Cardiac fibroblast (primary cell): ENCODE measurements at places on chromosomes 6 and 20.

DNA sequence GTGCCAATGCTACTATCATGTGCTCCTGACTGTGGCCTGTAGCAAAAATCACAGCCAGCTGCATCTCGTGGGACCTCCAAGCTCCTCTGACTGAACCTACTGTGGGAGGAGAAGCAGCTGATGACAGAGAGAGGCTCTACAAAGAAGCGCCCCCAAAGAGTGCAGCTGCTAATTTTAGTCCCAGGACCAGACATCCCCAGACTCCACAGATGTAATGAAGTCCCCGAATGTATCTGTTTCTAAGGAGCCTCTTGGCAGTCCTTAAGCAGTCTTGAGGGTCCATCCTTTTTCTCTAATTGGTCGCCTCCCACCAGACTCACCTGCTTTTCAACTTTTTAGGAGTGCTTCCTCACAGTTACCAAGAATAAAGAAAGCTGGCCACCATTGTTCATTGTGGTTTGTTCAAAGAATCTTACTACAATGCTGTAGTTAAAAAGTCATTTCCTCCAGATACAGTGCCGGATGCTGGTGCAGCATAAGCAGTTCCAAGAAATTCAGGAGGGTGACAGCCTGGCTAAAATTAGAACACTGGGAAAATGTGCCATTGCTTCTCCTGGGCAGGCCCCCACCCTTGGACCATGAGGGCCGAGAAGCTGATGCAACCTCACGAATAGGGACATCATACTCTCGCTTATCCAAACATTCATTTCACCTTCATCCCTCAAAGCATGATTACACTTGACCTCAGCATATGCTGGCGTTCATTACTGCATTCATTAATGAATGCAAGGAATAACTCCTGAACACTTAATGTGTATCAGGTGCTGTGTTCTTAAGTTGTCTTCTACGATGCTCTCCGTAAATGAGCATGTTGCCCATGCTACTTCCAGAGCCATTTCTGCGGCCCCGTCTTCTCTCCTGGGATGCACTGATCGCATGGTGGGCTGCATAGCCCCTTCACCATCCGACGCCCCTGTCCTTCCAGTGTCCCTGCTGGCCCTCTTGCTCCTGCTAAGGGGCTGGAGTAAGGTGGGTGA is 66.4 kb downstream of the LY86 start:
- DNase-seq, result peak; percentile 77

DNA sequence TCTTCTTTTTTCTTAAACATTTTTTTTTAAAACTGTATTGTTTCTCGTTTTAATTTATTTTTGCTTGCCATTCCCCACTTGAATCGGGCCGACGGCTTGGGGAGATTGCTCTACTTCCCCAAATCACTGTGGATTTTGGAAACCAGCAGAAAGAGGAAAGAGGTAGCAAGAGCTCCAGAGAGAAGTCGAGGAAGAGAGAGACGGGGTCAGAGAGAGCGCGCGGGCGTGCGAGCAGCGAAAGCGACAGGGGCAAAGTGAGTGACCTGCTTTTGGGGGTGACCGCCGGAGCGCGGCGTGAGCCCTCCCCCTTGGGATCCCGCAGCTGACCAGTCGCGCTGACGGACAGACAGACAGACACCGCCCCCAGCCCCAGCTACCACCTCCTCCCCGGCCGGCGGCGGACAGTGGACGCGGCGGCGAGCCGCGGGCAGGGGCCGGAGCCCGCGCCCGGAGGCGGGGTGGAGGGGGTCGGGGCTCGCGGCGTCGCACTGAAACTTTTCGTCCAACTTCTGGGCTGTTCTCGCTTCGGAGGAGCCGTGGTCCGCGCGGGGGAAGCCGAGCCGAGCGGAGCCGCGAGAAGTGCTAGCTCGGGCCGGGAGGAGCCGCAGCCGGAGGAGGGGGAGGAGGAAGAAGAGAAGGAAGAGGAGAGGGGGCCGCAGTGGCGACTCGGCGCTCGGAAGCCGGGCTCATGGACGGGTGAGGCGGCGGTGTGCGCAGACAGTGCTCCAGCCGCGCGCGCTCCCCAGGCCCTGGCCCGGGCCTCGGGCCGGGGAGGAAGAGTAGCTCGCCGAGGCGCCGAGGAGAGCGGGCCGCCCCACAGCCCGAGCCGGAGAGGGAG is 580 bp downstream of the VEGFA start:
- DNase-seq, result peak; percentile 66

DNA sequence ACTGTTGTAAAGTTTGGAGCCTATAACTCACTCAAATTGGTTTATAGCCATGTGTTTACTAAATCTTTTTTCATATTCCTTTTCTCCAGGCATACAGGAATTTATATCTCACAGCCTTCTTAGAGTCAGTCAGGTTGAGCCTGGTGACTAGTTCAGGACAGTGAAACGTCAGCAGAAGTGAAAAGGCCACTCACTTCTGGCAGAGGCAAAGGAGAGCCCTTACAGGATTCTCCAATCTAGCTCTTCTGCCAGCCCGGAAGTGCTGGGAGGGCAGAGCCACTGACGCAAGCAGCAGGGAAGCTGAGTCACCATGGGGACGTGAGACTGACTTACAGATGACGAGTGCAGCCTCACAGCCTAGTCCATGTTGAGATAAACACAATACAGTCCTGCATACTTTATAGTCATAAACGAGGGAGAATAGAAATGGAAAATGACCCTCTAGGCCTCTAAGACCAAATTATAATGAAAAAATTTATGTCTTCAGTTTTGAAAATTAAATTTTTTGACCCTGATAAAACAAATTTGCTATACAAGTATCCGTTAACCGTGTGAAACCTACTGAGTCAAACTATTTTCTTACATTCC is 1.3 kb downstream of the PXT1 start:
- peak; percentile 100 for DNase-seq

GRCh38 chr20:62282877-62283503 is 19.8 kb upstream of the ADRM1 start:
- no peak for DNase-seq

DNA sequence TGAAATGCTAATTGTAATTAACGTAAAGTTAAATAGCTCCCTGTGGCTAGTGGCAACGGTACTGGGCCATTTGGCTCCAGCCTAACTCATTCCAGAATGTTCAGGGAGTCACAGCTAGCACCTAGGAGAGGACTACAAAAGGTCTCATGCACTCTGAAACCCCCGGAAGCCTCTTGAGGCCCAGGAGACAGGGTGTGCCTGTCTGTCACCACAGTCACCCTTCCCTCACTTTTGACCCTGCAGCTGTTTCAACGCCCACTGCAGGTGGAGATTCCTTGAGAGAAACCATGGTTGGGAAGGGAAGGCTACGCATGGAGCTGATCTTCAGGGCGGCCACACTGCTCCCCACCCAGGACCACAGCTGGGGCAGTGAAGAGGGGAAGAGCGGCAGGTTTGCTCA is 58.6 kb downstream of the SULF2 start:
- no peak for DNase-seq

DNA sequence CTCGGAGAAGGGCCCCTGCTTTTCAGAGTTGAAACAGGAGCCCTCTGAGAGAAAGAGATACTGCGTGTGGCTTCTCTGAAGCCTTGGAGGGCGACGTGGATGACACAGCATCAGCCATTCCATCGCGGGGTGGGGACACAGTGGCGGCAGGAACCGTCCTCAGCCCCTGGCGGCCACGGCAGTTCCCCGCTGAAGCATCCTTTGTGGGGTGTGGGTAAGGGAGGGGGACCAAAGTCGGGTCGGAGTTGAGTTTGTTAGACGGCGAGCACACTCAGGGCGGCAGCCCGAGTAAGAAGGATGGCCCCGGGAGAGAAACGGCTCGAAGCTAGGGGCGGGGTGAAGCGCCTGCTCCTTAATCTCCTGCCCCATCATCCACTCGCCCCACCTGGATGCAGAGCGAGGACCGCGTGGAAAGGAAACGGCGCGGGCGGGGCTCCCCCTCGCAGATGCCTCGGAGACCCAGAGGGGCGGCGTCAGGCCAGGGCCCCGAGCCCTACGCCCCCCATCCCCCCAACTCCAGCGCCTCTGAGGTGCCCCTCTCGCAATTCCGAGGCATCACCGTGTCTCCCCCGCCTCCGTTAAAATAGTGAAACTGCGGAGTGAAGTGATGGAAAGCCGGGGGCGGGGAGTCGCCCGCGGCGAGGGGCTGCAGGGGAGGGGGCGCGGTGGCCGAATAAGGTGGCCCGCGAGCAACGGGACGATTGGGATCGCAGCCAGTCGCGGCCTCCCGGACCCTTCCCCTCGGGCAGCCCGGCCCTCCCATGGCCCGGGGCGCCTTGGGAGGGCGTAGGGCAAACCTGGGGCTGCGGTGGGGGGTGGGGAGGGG is 796 bp upstream of the RREB1 start:
- no peak for DNase-seq

- DNase-seq, result no peak
Measured at GRCh38 chr6:6635869-6636268, 47.3 kb downstream of the LY86 start.

GRCh38 chr20:16647875-16648597 is 74.8 kb upstream of the KIF16B start:
- DNase-seq, result no peak

GRCh38 chr6:112571488-112572270 is 224.5 kb downstream of the RFPL4B start:
- peak; percentile 71 for DNase-seq

DNA sequence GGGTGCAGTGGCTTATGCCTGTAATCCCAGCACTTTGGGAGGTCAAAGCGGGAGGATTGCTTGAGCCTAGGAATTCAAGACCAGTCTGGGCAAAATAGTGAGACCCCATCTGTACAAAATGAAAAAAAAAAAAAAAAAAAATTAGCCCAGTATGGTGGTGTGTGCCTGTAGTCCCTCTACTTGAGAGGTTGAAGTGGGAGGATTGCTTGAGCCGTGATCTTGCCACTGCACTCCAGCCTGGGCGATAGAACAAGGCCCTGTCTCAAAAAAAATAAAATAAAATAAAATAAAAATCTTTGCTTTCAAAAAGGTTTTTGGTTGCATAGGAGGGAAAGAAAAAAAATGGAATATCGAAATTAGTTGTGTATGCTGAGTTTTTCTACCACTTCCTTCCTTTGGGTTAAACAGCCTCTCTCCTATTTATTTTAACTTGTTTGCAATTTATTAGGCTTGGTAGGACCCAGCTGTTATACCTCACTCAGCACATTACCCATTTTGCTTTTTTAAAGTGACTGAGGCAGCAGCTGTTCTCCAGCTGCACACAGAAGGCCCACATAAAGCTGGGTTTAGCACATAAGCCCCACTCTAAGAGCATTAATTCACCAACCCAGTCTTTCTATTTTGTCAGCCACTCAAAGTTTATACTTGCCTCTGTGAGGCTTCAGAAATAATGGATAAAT is 152.3 kb downstream of the ZFAND3 start:
- no peak for DNase-seq

- peak; percentile 88 for DNase-seq
Measured at GRCh38 chr6:131914967-131915751, 36.0 kb downstream of the CCN2 start.

- no peak for DNase-seq
Measured at GRCh38 chr20:23877524-23877923, 2.0 kb downstream of the CST5 start.

GRCh38 chr6:101429270-101429669 is 35.8 kb downstream of the GRIK2 start:
- peak; percentile 3 for DNase-seq

GRCh38 chr6:5763407-5763806 is 243.3 kb downstream of the NRN1 start:
- no peak for DNase-seq

DNA sequence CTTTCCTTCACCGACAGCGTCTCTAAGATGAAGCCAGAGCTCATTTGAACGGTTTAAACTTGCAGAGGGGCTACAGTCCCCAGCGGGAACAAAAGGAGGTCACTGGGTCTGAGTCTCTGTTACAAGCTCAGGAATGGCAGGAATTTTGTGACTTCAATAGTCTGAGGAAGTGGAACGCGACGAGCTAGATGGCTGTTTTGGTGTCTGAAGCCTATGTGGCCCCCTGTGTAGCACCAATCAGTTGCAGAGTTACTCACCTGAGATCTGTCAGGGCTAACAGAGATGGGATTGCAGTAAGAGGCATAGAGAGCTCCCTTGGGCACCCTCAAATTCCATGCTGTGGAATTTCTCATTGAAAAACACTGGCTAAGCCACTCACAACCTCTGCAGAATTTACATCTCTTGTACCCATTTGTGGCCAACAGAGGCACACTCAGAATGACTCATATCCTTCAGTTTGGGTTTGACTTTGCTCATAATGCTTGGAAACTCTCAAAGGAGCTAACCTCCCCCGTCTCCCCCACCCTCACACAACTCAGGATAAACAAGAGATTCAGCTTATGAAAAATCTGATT is 7.1 kb upstream of the TCP11 start:
- peak; percentile 37 for DNase-seq

- DNase-seq, result no peak
Measured at GRCh38 chr6:96470296-96470695, 51.3 kb upstream of the UFL1 start.

- peak; percentile 12 for DNase-seq
Measured at GRCh38 chr6:130810307-130811030, 16.7 kb upstream of the SMLR1 start.

- no peak for DNase-seq
Measured at GRCh38 chr6:110055387-110055735, 77.2 kb downstream of the GPR6 start.

- peak; percentile 69 for DNase-seq
Measured at GRCh38 chr6:89985751-89986493, 91.7 kb downstream of the GJA10 start.

GRCh38 chr20:3648951-3649350 is 14.2 kb downstream of the GFRA4 start:
- DNase-seq, result no peak

DNA sequence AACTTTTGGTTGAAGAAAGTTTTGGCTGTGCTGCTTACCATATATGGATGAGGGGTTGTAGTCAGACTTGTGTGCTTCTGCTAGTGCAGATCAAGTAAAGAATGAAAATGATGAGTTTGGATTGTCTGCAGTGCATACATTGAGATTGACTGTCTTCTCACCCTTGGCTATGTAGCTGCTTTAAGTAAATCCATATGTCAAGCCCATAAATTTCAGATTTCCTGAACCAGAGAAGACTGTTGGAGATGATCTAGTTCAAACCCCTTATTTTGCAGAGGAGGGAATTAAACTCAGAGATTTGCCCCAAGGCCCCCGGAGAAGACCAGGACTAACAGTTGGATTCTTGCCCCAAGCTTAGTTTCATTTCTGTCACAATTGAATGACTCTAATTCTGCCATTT is 67.2 kb downstream of the PKIB start:
- no peak for DNase-seq

- DNase-seq, result no peak
Measured at GRCh38 chr6:55566036-55566710, 12.8 kb downstream of the HMGCLL1 start.

- DNase-seq, result peak; percentile 99
Measured at GRCh38 chr6:162964488-162965140, 236.8 kb downstream of the PACRG start.

DNA sequence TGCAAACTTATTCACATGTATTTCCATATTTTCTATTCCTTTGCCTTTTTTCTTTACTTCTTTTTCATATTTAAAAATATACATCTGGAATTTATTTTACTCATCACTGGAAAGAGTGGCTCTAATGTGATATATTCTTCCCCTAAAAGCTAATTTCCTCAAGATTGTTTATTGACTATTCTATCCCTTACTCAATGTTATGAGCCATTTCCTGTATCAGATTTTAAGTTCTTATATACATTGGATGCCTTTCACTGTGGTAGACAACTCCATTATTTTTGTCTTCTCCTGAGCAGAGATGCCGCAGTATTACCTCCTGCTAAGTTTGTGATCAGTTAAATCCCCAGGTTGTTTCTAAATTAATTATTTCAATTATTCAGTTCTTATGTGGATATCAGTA is 418.4 kb upstream of the JAG1 start:
- DNase-seq, result no peak

GRCh38 chr20:18541741-18542140 is 25.5 kb upstream of the SMIM26 start:
- peak; percentile 69 for DNase-seq
